Stimulated activated CD4-positive, alpha-beta T cell treated with anti-CD3 and anti-CD28 coated beads, TNF-alpha, amount 100 ng/mL, for 1 hour (primary cell): ENCODE measurements at places on chromosomes 7 and 10.

GRCh38 chr7:159151231-159151630, 6.6 kb upstream of the VIPR2 start:
- DNase-seq, result no peak

DNA sequence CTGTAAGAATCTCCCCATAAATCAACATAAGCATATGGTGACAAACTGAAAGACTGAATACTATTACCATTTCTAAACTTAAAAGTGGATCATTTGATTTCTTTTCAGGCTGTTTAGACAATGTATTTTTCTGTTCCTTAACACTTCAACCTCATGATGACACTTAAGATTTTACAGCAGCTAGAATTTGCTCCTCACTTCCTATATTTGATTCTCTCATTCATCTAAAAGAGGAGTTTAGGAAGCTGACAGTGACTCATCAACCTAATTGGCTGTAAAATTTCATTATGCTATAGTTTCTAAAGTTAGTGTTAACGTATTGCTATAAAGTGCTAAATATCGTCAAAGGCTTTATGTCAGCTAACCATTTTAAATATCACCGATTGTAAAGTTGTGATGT, 478.7 kb downstream of the GRM8 start:
- no peak for DNase-seq

GRCh38 chr7:107659666-107660065, 962 bp upstream of the SLC26A4 start:
- no peak for DNase-seq

- DNase-seq, result no peak
Observed at GRCh38 chr10:3951993-3952392, 167.0 kb upstream of the KLF6 start.

DNA sequence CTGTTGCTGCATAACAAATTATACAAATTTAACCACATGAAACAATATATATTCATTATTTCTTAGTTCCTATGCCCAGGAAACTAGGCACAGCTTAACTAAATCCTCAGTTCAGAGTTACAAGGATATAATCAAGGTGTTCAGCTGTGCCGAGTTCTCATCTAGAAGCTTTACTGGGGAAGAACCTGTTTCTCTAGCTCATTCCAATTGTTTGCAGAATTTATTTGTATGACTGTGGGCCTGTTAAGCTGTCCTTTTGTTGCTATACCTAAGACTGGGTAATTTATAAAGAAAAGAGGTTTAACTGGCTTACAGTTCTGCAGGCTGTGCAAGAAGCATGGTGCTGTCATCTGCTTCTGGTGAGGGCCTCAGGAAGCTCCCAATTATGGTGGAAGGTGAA, 21.8 kb upstream of the MDFIC start:
- DNase-seq, result no peak

DNA sequence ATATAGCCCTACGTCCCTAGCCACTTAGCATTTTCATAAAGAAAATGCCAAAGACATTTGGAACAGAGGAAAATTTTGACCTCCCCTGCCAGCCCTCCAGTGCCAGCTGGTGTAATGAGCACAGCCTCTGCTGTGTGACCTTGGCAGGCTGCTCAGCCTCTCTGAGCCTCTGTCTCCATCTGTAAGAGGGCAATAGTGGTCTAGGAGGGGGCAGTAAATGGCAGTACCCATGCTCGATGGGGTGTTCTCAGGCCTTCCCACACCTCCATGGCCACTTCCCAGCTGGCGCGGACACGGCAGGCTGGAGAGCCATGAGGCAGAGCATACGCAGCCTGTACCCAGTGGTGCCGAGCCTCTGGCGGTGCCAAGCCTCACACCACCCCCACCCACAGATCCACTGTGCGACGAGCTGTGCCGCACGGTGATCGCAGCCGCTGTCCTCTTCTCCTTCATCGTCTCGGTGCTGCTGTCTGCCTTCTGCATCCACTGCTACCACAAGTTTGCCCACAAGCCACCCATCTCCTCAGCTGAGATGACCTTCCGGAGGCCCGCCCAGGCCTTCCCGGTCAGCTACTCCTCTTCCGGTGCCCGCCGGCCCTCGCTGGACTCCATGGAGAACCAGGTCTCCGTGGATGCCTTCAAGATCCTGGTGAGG, 24.0 kb upstream of the CSGALNACT2 start:
- DNase-seq, result no peak

DNA sequence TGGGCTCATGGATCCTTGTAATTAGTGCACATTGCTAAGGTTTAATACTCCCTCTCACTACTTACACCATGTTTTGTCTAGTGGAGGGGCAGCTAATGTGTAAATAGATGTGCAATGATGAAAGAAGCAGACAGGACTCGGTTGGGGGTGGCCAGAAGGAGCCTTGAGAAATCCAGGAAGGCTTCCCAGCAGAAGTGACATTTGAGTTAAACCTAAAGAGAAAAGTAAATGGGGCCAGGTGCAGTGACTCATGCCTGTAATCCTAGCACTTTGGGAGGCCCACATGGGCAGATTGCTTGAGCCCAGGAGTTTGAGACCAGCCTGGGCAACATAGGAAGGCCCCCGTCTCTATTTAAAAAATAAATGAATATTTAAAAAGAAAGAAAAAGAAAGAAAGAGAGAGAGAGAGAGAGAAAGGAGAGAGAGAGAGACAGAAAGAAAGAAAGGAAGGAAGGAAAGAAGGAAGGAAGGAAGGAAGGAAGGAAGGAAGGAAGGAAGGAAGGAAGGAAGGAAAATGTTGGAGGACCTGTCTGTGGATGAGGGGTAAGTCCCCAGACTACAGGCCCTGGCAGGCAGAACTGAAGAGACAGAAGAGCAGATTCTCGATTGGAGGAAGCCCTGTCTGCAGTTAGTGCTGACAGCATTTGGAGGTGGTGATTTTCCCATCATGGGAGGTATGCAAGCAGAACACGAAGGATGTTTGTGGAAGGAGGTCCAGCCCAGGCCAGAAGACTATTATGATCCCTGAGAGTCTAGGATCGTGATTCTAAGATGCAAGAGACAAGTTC, 3.6 kb downstream of the ELN start:
- DNase-seq, result no peak

DNA sequence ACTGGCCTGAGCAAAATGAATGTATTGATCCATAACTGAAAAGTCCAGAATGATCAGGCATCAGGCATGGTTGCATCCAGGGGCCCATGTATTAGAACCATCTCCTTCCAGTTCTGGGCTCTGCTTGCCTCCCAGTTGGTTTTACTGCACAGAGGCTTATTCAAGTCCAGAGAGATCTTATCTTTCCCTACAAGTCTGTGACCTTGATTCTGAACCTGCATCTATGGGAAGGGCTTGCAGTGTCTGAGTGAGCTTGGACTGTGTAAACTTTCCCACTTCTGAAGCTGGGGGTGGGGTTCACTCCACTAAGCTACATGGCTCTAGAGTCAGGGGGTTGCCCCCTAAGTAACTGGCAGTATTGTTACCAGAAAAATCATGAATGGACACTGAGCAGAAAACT, 136.2 kb downstream of the TCF7L2 start:
- no peak for DNase-seq

- no peak for DNase-seq
Observed at GRCh38 chr10:133020193-133020817, 67.4 kb upstream of the ADGRA1 start.

DNA sequence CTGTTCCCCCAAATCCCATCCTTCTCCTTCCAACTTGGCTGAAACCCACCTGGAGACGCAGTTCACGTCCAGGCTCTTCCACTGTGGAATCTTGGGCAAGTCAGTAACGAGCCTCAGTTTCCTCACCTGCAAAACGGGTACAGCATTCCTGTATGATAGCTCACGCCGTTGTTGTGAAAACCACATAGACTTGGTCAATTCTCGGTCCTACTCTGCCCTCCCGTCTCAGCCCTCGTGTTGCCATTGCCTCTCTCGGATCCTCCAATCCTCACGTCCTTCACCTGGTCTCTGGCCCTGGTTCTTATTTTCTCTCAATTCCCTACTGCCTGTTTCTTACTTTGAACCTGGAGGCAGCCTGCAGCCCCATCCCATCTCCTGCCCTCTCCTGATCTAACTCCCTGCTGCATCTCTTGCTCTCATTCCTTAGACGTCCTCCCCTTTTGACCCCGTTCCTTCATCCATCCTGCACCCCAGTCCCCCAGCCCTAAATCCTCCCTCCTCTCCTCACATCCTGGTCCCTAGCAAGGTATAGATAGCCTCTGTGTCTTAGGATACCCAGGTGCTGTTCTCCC, 2.0 kb upstream of the MUC12 start:
- DNase-seq, result no peak

DNA sequence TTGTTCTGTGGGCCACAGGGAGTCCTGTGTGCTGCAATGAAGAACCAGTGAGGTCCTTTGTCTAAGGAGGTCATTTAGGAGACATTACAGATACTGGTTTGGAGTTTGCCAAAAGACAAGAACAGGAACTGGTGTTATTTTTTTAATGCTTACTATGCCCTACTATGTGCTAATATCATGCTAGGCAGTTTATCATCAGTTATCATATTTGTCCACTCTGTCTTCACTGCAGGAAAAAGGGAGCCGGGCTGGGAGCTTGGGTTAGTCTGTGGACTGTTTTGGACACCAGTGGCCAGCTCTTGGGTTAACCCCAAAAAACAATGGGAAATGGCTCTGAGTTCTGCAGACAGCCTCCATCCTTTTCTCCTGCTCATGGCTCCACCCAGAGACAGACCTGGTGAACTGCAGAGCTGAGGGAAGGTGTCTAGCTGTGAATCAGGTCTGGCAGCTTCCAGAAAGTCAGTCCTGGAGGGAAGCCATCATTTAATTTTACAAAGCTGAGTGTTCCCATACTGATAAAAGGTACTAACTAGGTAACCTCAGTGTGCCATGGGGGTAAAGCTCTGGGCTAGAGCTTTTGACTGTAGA, 101.2 kb upstream of the ZNF746 start:
- DNase-seq, result no peak

DNA sequence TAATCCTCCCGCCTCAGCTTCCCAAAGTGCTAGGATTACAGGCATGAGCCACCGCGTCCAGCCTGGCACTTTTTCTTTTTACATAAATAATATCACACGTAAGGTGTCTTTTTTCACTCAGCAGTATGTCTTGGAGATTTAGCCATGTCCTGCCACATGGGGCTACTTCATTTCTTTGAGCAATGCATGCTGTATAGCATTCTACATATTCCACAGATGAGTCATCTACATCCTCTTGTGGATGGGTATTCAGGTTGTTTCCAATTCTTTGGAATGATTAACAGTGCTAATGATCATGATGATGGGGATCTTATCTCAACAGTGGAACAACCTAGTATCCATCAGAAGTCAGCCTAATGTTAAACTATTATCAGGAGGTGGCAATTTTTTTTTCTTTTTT, 50.8 kb downstream of the ZNF503 start:
- DNase-seq, result no peak

- DNase-seq, result no peak
Observed at GRCh38 chr7:11727864-11728263, 104.1 kb downstream of the THSD7A start.

- DNase-seq, result no peak
Observed at GRCh38 chr10:126223512-126224067, 164.7 kb downstream of the ADAM12 start.

DNA sequence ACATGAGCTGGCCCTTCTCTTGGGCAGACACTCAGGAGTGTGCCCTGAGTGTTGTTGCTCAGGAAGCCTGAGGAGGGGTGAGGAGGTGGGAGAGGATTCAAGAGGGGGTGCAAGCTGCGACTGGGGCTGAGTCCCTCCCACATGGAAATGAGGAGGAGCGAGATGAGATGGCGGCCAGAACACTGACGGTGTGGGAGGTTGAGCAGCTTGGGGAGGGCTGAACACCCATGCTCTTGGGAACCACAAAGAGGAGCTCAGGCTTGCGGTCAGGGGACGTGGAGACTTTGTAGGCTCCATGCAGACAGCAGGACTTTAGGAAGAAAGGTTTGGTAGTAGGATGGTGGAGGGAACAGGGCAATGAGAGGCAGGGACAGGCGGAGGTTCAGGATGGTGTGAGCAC, 163.2 kb upstream of the SHH start:
- DNase-seq, result no peak

DNA sequence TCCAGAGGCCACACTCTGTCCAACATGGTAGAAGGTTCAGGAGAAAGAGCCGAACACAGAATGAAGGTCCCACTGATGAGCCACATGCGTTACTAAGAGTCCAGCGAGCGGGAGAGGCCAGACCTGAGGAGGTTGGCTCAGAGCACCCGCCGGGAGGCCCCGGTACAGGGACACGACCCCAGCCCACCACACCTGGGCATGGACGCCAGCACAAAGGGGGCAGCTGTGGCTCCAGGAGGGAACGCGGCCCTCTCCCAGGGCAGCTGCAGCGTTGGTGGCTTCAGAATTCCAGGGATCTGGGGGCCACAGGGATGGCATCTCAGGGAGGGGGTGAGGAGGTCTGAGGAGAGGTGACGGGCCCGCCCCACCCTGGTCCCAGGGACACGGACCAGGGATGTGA, 280.0 kb downstream of the MAD1L1 start:
- DNase-seq, result no peak

DNA sequence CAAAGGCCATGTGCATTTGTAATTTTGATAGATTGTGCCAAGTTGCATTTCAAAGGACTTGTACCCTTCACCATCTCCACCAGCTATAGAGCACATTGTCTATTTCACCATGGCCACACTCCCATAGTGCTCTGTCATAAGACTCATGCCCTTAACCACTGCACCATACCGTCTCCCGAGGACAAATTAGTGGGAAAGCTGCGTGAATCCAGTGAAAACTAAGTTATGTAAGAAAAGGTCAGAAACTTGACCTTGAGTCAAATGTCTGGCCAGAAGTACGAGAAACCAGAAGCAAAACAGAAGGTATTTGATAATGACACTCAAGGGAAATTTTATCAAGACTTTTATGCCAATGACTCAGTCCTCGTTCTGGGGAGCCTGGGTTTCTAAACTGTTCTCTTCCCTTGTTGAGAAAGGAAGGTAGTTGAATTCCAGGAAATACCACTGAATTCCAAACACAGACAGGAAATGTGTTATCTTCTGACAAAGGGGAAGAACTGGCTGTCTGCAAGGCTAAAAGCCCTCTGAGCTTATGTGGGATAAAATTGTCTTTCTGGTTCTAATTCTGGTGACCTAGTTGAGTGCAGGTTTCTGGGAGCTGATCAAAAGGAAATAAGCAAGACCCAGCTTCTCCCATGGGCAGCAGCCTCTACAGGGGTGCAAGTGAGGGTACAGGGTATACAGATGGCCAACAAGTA, 49.7 kb downstream of the CDK1 start:
- no peak for DNase-seq

DNA sequence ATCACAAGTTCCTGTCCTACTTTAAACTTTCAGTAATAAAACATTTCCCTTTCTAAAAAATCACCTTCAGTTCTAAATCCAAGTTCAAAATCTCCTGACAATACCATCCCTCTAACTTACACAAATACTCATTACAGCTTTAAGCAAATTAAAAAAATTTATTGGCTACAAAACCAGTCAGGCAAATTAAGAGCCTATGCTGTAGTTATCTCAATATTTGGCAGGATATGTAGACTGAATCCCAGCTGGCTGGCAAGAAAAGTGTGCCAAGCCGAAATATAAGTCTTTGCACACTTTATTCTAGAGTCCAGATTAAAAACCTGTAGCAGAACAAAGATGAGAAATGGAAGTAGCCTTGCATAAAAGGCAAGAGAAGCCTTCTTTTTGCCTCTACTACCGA, 9.5 kb downstream of the WAPL start:
- DNase-seq, result no peak

GRCh38 chr7:136502162-136502561, 366.3 kb upstream of the CHRM2 start:
- no peak for DNase-seq
